ENCODE measurements at places on chromosomes 1 and 21.
A peak's percentile ranks its signal among the peaks of the same experiment; 100 is the strongest.

DNA sequence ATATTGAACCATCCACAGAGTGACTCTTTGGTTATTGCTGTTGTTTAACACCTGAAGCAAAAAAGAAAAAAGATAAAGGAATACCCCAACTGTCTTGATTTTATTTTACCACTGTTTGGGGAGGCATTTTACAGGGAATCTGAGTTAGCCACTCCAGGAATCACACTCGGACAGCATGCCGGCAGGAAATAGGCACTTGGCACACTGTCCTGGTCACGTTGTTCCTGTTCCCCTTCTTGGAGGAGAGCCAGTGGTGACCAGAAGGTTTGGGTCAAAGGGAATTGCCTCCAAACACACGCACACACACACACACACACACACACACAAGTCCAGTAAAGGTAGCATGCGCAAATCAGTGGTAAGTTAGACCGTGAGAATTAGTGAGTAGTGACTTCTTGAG is 13.8 kb downstream of the RGS4 start:
- peak; percentile 95 for DNase-seq

DNA sequence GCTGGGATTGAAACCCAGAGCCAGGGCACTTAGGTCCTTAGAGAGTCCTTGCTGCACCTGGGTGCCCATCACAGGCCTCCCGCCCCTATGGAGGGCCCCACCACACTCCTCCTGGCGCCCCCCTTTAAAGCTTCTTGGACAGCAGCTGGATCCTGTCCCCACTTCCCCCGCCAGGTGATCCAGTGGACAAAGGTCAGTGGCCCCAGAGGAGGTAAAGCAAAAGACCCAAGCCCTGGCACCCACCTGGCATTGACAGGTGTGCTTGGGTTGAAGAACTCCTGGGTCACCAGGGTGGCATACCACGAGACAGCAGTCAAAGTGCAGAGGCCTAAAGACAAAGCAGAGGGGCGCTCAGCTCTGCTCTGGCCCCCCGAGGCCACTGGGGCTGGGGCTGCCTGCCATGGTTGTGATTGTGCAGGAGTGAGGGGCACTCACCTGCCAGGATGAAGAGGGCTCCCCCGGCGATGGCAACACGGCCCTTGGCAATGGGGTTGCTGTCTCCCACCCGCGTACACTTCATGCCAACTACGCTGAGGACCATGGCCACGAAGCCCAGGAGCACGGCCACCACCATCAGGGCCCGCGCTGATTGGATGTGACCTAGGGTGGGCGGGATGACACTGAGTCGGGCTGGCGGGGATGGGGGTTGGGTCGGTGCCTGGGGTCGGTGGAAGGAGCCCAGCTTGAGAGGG is 1.9 kb downstream of the CLDN19 start:
- DNase-seq, result no peak

DNA sequence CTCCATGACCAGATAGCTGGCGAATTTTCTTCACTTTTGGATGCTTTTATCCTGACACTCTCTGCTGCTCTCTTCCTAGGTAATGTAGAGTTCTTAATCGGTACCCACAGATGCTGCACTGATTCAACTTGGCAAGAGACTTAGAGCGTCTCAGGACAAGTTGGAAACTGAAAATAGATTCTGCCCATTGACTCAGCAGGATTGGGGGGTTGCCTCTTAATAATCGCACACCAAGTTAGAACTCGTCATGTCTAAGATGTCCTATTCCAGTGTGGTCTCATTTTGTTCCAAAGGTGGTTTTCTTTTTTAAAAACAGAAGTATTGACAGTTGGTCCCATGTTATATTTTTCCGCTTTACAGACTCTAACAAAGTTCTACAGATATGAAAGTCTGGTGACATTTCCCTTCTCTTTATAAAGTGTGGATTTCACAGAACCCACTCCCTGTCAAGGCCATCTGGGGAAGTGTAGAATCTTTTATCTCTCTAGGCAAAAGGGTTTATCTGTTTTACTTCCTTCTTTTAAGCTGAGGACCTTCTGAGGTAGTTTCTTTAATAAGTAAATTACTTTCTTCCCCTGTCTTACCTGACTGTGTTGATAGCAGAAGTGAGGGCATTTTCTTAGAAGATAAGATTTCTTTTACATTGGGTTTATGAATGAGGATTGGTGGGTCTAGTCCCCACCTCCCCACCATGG is 12.1 kb upstream of the DIPK1A start:
- no peak for DNase-seq

DNA sequence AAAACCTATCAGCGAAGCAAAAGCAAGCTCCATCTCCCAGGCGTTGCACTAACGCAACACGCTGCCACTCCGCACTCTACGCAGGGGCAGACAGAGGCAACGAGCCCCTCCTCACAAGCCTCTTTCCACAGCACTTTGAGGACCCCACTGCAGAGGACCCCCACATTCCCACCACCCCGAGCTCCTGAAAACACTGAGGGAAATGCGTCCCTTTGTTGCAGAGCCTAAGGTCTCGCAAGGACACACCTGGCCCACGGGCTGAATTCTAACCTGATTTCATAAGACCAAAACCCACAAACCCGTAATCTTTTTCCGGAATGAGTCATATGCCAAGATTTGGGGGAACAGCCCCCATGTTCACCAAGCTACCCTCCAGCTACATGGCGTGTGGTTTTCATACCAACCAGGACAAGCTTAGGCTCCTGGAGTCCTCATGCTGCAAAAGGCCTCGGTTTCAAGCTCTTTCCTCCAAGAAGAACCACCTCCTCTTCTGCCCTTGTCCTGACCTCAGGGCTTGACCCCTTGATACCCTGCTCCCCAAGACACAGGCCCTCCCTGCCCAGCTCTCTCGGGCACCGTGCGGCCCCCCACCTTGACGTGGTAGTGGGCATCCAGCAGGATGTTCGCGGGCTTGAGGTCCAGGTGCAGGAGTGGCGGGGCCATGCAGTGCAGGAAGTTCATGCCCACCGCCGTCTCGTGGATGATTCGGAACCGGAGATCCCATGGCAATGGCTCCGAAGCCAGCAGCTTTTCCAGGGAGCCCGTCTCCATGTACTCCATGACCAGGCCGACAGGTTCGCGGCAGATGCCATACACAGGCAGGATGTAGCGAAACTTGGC is 10.7 kb downstream of the RIPK4 start:
- no peak for DNase-seq

DNA sequence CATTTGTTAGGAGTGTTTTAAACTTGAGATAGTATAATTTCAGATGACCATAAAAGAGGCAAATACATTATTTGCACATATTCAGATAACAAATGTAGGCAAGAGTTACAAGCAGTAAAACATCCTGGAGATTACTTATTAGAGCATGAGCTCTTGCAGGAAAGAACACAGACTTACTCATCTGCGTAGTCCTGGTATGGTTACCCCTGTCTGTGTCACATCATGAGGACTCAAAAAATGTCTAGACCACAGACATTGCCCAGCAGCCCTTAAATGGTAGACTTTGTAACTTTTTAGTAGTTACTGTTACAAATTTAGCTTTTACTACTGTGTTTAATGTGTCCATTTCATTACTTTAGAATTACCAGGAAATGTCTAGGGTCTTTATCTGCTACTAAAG is 12.8 kb downstream of the CACHD1 start:
- no peak for DNase-seq

DNA sequence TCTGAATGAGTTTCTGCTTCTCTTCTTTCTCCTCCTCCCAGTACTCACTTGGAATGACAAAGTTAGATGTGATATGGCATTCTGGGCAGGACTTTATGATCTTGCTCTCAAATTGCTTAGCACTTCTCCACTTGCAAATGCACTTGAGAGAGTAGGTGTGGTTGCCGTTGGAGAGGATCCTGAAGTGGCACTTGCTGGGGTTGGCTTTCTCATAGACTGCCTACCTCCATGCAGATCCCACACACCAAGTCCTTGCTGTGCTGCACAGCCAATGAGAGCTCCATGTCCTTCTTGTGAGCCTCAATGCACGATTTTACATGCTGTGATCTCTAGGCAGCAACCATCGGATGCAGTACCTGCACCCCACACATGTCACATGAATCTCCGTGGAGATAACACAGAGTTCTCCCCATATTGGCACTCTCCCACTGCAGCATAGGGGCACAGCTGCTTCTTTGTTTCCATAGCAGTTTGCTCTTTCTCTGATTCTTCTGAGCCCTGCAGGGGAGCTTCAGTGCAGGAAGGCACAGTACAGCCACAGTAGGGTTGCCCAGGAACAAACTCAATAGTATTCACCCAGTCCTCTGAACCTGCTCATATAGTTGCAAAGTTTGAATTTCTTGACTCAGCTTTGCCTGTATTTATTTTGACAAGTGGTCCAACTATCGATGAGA is 45.2 kb downstream of the ZNF691 start:
- no peak for DNase-seq

- DNase-seq, result no peak
Observed at GRCh38 chr1:54619749-54620148, 3.6 kb downstream of the FAM151A start.

GRCh38 chr1:246306415-246307037 is 200.6 kb downstream of the SMYD3 start:
- DNase-seq, result no peak

GRCh38 chr1:11610629-11611180 is 43.5 kb downstream of the FBXO2 start:
- no peak for DNase-seq

GRCh38 chr1:107123741-107124140 is 17.1 kb upstream of the NTNG1 start:
- DNase-seq, result no peak

GRCh38 chr21:18147678-18148077 is 97.0 kb upstream of the CHODL start:
- no peak for DNase-seq

DNA sequence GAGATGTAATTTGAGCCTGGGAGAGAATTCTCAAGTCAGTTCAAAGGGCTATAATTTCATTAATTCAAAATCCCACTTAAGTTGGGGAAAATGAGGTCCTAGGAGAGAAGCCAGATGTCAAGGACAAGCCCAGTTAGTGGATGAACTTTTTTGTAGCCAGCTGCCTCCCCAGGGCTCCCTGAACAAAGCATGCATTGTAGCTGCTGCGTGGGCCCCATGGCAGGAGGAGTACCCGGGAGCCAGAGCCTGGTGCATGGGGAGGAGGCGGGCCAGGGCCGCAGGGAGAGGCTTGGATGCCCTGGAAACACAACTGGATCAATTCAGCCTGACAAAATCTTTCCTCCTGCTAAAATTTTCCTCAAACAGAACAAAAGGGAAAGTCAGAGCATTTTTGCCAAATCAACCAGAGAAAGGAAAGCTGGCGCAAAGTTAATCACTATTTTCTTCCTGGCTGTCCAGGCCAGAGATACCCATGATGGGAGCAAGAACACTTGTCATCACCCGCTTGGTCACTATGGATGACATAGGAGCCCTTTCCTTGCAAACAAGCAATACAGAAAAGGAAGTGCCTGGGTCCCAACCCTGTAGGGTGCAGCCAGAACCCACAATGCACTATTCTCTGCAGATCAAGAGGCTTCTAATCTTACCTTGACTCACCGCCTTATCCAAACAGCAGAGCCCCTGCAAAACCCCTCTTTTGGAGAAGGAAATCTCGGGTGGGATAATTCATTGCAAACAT is 248.1 kb upstream of the RAB4A start:
- DNase-seq, result no peak

DNA sequence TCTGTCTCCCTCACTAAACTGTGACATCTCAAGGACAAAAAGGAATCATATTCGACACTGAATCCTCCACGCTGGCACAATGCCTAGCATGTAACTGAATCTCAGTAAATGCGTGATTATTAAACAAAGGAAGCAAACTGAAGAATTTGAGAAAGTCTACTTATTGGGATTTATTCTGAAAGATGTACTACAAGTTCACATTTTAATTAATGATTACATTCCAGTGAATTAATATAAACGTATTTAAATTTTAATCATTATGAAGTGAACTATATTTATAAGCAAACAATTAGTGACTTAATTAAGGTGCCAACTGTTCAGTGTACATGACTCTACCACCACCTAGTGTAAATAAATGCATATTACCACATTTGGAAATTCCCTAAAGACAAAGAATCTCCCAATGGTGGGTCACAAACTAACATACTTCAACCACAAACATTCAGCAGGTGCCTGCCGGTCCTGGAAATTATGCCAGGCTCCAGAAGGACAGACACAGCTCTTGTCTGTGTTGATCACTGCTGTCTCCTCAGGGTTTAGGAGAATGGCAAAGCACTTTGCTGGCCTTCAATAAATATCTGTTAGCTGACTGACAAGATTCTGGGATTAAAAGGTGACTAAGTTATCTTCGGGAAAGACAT is 56.3 kb downstream of the SMYD3 start:
- peak; percentile 58 for DNase-seq

- no peak for DNase-seq
Observed at GRCh38 chr1:180757657-180758056, 125.8 kb downstream of the XPR1 start.

- peak; percentile 61 for DNase-seq
Observed at GRCh38 chr1:24301785-24302175, 17.4 kb upstream of the GRHL3 start.

DNA sequence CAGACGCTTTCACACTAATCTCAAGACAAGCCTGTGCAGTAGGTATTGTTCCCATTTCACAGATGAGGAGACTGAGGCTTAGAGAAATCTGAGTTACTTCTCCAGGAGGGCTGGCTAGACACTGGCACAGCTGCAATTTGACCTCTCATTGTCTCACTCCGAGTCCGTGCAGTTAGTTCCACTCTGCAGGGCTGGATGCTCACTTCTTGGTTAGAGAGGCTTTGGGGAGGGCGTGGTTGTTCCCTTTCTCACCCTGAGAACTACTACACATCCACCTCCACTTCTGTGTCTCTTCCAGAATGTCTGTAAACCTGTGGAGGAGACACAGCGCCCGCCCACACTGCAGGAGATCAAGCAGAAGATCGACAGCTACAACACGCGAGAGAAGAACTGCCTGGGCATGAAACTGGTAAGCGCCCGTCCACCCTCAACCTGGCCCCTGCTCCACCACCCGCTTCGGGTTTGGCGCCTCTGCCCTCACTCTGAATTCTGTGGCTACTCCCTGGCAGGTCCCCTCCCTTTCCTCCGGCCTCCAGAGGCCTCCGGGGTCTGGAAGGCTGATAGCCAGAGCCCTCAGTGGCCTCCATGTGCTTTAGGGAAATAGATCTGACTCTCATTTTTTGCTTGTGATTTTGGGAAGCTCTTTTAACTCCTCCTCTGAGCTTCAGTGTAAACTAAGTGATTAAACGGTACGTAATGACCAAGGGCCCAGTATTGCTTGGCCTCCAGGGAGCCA is 29.1 kb downstream of the EIF2D start:
- no peak for DNase-seq
